HEK293T (cell line): ENCODE measurements at places on chromosomes 6 and 20.

DNA sequence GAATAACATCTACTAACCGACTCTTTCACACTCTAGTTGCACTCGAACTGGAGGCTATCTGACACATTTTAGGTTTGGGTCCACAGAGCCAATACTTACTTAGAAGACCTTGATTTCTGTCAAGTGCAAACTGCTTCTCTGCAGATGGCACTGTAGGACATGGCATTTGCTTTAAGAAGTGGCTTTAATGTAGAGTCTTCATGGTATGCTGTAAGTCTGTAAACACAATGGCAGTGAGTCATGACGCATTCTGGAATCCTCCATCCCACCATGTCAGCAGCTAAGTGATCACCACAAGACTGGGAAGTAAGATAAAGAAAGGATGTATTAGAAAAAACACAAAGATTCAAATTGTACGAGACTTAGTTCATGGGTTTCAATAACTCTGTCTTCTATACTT is 377.0 kb upstream of the NOX3 start:
- no peak for DNase-seq

DNA sequence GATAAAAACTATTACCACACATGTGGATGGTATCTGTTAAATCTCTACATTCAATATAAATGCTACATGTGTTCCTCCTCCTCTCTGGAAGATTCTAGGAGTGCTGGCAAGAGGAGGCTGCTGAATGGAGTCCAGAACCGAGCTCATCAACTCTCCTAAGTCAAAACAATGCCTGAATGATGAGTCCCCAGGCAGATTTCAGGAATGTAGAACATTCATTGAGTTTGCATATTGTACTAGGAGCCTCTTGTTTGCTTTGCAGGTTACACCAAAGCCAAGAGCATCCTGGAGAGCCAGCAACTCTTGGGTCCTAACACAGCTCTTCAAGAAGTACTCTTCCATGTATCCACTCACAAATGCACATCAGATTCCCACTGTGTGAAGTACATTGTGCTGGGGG is 117.6 kb upstream of the UST start:
- no peak for DNase-seq

GRCh38 chr20:22821796-22822195 is 213.3 kb upstream of the SSTR4 start:
- no peak for DNase-seq

DNA sequence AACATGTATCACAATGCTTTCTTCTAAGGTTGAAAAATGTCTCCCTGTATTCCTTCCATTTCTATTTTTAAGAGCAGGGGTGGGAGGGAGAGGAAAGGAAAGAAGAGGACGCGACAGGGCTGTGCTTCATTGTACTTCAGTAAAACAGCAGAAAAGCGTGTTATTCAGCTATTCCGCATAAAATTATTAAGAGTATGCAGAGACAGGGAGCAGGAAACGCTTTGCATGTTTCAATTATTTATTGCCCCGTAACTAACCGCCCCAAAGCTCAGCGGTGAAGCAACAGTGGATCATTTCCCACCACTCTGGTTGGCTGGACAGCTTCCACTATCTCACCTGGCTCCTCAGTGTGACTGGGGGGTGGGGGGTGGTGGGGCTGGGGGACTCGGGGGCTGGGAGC is 188.9 kb downstream of the TTLL2 start:
- DNase-seq: no peak

DNA sequence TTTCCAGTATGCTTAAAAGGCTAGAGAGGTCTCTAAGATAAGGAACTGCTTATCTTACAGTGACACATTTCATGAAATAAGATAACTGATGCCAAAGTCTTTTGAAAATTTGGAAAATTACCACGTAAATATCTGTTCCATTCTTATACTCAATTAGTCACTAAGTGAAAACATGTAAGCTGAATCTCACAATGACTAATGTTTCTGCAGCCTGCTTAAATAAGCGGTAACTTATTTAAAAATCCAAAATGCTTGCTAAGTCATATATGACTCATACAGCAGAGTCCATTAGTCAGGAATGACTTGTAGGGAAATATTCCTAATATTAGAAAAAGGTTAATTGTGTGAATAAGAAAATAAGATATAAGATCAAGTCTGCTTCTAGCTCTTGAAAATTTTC is 27.8 kb upstream of the LGSN start:
- DNase-seq: no peak

DNA sequence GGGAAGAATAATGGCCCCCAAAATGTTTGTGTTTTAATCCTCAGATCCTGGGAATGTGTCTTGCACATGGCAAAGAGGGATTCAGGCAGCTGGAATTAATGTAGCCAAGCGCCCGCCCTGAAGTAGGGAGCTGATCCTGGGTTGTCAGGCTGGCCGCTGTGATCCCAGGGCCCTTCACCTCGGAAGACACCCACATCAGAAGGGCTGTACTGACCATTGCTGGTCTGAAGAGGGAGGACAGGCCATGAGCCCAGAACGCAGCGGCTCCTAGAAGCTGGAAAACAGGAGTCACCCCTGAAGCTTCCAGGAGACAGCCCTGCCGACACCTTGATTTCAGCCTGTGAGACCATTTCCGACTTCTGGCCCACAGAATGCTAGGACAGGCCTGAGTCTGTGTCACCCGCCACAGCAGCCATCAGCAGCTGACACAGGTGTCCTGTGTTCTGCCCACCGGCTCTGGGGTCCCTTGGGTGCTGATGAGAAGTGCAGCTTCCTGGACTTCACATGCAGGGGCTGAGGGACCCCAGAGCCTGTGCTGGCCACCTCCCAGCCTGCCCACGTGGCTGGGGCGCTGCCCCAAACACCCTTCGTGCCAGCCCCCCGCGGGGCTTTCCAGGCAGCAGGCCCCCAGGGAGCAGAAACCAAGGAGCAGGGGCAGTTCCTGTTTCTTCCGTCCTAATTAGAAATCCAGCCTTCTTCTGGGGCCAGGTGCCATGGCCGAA is 86.3 kb downstream of the ERMARD start:
- no peak for DNase-seq

- DNase-seq: no peak
Measured at GRCh38 chr6:106561686-106562405, 67.5 kb downstream of the RTN4IP1 start.

DNA sequence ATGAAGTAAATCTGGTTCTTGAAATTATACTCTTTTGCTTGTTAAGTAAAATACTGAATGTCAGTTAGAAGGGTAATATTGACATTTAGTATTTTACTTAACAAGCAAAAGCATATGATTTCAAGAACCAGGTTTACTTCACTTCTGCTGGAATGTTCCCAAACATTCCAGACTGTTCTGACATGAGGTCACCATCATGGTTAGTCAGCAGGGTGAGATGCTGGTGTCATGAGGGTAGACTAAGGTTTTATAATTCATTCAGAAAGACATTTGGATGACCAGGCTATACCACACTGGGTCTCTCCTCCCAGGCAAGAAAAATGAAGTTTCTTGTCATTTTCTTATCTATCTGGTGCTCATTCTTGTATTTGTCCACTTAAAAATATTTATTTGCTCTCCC is 414.4 kb upstream of the MMS22L start:
- no peak for DNase-seq

GRCh38 chr20:20734475-20734948 is 22.1 kb upstream of the RALGAPA2 start:
- no peak for DNase-seq

- no peak for DNase-seq
Measured at GRCh38 chr20:53706466-53707370, 113.1 kb upstream of the ZNF217 start.

- no peak for DNase-seq
Measured at GRCh38 chr6:72533606-72534005, 88.3 kb upstream of the KCNQ5 start.

DNA sequence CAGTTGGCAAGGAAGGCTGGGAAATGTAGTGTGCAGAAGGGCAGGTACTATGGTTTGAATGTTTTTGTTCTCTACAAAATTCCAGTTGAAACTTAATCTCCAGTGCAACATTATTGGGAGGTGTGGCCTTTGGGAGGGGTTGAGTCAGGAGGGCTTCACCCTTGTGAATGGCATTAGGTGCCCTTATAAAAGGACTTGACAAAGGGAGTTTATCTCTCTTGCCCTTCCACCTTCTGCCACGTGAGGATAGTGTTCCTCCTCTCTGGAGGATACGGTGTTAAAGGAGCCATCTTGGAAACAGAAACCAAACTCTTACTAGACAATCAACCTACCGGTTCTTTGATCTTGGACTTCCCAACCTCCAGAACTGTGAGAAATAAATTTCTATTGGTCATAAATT is 82.2 kb upstream of the LRFN2 start:
- DNase-seq: no peak

- DNase-seq: no peak
Measured at GRCh38 chr6:28553986-28554881, 28.6 kb downstream of the GPX5 start.

GRCh38 chr6:4575714-4576113 is 200.5 kb upstream of the CDYL start:
- DNase-seq: no peak

DNA sequence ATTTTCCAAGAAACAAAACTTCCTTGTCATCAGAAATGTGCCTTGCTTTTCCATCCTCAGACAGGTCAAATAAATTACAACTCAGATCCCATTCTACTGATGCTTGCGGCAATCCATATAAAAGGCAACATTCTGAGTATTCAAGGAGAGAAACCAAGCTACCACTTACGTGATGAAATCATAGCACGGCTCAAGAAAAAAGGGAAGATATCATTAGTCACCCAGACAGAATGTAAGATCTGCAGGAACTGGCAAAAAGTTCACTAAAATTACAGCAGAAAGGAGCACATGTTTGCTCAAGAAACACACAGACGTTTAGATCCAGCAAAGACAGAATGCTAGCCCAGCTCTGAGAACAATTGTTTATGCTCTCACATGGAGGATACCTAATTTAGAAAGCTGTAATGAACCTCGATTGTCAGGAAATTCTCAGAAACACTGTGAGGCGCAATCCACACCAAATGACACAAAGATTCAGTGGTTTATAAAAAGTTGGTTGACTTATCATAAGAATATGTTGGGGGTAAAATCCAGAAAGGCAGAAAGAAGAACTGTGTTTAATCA is 304.2 kb downstream of the ADGRG6 start:
- no peak for DNase-seq

- DNase-seq: no peak
Measured at GRCh38 chr6:168183613-168183970, 104.6 kb upstream of the FRMD1 start.

GRCh38 chr20:61588411-61589385 is 336.6 kb downstream of the CDH4 start:
- no peak for DNase-seq

DNA sequence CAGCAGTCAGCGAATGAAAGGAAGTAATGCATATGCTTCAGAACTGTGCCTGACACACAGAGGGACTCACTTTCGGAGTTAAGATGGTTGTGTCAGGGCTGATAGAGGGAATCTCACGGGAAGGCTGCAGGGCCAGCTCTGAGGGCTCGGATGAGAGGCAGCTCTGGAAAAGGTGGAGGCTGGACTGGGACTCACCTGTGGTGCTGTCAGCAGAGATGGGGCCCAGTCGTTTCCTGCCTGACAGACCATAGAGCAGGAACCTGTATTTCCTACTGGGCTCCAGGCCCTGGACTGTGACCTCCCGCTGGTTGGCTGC is 9.3 kb downstream of the CYP21A2 start:
- DNase-seq: no peak

DNA sequence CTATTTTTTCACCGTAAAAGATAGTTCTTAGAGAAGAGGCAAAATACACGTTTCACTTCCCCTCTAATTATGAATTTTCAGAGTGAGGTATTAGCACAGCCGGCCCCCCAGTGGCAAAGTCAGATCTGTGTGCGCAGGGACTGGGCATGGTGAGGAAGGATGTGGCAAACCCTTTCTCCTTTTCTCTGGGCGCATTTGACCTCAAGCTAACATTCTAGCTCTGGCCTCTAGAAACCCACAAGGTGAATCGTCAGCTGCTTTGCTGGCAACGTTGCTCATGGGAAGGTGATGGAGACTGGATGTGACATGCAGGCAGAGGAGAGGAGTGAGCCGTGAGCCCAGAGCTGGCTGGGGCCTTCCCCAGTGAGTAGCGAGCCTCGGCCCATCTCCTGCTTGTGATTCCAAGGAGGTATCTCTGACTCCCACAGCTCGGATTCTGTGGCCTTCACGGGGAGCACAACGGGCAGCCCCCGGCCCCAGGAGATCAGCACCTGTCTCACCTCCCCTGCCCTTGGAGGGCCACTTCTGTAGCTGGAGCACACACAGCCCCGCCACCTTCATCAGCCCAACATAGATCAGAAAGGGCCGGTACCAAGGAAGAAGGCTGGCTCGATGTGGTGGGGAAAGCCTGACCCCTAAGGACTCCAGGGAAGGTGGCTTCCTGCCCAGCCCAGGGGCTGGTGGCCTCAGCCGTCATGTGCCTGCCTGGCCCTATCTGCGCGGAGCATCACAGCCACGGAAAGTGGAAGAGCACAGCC is 152.8 kb downstream of the TAF4 start:
- DNase-seq: no peak

- no peak for DNase-seq
Measured at GRCh38 chr6:136737374-136737844, 54.9 kb downstream of the MAP3K5 start.

GRCh38 chr6:7207720-7208119 is 100.0 kb downstream of the RREB1 start:
- DNase-seq: no peak

DNA sequence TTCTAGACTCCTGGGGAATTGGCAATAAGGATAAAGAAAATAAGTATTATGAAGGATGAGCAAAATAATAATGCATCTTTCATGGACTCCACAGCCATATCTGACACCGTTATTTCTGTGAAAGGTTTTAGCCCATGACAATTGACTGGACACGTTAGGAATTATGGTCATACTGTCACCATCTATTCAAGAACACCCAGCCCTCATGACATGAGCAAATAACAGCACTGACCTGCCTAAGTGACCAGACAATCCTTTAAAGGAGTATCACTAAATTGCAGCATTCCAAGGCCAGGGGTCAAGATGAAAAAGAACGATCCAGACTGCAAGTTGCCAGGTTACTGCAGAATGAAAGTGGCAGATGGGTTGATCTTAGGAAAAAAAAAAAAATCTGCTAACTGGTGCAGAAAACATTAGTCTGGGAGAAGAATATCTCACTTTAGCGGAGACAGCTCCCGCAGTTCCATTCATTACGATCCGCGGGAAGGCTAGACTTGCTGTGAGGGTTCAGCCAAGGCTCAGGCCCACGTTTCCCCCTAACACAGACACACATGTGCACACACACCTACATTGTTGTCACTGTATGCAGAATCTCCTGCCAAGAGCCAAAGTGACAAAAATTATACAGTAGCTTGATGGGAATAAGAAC is 237.7 kb upstream of the AGPAT4 start:
- DNase-seq: no peak

- no peak for DNase-seq
Measured at GRCh38 chr20:20710443-20711315, 1.8 kb downstream of the RALGAPA2 start.

- no peak for DNase-seq
Measured at GRCh38 chr20:57628047-57628961, 8.1 kb upstream of the ZBP1 start.
